Mesenteric fat pad (tissue), 1 donor: ENCODE measurements at places on chromosomes 7 and 10.
A peak's percentile ranks its signal among the peaks of the same experiment; 100 is the strongest.

DNA sequence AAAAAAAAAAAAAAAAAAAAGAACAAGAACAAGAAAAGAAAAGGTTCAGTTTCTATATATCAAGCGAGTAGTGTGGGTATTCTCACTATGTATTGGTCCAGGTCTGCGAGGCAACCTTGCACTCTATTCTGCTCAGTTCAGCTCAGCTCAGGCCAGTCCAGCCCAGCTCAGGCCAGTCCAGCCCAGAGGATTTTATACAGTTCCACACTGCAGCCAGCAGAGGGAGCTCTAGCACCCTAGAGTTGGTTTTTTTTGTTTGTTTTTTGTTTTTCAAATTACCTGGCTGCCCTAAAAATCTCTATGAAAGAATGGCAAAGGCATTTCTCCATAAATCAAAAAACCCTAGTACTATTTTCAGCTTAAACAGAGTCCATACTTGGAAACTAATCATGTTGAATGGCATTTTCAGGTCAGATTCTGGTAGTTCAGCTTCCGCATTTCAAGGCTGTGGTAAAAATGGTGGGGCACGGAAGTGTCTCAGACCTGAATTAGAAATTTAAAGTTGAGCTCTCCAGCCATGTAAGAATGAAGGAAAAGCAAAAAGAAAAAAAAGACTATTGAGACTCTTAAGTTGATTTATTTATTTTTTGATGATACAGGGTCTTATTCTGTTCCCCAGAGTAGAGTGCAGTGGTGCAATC, 55.2 kb upstream of the GSDME start:
- DNase-seq: no peak

GRCh38 chr10:78298835-78299234, 265.2 kb downstream of the RPS24 start:
- peak; percentile 68 for DNase-seq

GRCh38 chr7:140176122-140176701, 571 bp downstream of the KDM7A start:
- no peak for DNase-seq

- peak; percentile 37 for DNase-seq
Observed at GRCh38 chr10:5963071-5963470, 14.3 kb downstream of the IL15RA start.

DNA sequence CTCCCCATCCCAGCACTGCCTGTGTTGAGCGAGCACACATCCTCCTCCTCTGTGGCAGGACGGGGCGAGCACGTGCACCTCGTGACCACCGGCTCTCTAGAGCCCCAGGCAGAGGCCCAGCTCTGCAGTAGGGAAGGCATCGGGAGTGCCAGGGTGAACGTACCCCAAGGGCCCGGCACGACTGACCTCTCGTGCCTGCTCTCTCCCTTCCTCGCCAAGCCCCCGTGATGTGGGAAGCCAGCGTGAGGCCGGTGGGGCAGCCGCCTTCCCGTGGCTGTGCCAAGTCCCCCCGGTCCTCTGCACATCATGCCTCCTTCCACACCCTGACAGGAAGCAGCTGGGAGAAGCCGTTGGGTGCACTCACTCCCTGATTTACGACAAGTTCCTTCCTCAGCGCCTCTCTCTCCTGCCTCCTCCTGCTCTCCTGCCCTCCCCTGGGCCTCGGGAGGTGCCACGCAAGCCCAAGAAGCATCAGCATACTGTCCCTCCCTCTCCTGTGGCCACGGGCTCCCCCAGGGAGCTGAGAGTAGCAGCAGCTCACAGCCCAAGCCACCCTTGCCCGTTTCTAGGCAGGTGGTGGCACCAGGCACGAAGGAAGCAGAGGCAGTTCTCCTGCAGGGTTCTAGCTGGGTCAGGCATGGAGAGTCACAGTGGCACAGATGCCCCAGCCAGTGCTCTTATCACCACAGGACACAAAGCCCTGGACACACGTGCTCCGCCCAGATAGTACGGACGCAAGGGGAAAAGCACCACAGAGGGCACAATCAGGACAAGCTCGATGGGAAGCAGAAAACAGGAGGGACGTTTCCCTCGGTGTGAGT, 47.0 kb downstream of the AMZ1 start:
- DNase-seq: peak; percentile 89

- no peak for DNase-seq
Observed at GRCh38 chr10:102935939-102936605, 18.0 kb downstream of the CNNM2 start.

DNA sequence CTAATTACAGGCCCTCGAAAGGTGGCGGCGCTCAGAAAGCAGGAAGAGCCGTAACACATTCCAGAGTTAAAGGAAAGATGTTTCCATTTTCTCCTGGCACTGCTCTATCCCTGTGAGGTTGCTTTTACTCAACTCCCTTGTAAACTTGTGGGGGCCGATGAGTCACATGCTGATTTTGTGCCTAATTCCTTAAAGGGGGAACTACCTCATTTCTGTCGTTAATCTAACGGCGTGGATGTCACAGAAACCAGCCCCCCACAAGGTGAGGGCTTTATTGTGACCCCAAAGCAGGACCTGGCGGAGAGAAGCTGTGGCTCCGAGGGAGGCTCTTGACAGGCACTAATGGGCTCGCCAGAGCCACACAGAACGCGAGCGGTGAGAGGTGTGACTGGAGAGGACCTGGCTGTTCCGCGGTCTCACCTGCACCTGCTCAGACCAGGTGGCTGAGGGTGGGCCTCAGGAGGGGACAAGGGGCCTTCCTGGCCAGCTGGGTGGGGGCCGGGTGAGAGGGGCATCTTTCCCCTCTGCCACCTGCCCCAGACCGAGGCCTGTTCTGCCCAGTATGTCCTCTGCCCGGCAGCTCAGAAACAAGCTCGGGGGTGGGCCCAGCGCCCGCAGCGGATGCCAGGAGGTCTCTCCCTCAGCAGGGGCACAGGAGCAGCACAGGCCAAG, 50.9 kb downstream of the CALML3 start:
- DNase-seq: peak; percentile 87

GRCh38 chr7:120724448-120724847, 133.5 kb downstream of the TSPAN12 start:
- DNase-seq: no peak

- DNase-seq: no peak
Observed at GRCh38 chr7:113281223-113281622, 162.9 kb upstream of the SMIM30 start.

DNA sequence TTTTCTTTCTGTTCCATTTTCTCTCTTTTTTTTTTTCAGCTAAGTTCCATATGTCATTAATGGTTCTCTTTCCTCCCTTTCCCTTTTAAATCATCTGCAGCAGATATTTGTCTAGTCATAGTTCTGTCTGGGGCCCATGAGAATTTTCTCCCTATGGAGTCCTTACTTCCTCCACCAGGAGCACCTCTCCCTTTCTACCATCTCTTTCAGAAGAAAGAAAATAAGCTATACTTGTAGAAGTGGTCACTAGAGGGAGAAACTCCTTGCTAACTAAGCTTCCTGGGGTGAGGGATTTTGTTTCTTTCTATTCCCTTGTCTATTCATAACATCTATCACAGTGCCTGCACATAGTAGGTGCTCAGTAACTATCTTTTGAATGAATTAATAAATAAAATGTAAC, 230.2 kb upstream of the HPS1 start:
- no peak for DNase-seq

DNA sequence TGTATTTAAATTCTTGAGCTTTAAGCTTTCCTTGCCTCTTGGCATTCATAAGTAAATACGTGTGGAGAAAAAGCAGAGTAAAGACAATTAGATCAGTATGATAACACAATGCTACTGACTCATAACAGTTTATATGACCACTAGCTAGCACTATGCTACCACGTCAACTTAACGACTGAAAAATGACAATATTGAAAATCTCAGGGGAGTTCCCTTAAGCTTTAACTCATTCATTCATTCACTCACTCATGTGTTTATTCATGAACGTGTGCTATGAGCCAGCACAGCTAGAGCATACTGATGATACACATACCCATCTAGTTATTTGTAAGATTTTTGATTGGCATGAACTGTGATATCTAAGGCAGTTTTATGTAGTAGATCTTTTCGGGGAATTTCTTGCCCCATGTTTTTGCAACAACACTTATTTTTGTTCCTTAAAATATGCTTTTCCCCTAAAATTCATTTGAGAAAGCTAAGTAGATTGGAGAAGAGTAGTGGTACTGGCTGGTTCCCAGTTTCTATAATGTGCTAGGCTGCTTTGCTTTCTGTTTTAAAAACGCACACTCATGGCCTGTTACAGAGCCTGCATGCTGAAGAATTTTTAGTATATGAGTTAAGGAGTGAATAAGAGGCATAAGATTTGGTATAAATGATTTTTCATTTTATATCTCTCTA, 57.4 kb upstream of the ACBD5 start:
- no peak for DNase-seq

DNA sequence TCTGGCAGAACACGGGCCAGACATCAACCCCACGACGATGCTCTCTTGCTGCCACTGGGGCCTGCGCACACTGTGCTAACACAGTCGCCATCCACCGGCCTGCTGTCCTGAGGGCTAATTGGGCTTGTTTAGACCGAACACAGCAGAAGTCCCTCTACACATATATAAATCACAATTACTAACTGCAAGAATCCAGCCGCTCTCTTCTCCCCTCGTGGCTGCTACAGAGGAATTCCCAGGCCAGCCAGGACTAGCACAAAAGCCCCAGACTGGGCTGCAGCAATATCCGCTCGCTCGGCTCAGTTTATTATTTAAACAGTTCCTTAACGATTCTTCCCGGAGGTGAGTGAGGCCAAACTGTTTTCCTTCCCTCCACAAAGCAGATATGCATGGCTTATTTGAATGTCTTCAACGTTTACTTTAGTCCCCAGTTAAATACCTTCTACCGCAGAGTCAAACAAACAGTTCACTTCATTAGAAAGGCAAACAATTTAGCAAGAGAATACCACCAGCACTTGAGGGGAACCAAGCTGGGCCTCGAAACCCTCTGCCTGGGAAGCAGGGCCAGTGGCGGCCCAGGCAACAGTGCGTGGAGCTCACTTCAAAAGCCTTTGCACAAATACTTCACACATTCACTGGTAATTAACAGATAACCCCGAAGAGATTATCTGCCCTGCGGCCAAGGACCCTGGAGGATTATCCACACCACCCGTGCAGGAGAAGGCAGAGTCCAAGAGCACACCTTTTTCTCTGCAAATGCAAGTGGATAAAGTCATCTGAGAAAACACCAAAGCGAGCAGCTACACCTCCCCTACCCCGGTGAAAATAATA, 145.3 kb downstream of the GLI3 start:
- no peak for DNase-seq

- DNase-seq: peak; percentile 18
Observed at GRCh38 chr7:2947058-2947780, 96.4 kb downstream of the CARD11 start.

GRCh38 chr10:10644008-10644646, 373.5 kb upstream of the CELF2 start:
- no peak for DNase-seq

- DNase-seq: peak; percentile 94
Observed at GRCh38 chr7:100604028-100604975, 2.1 kb downstream of the PCOLCE start.

DNA sequence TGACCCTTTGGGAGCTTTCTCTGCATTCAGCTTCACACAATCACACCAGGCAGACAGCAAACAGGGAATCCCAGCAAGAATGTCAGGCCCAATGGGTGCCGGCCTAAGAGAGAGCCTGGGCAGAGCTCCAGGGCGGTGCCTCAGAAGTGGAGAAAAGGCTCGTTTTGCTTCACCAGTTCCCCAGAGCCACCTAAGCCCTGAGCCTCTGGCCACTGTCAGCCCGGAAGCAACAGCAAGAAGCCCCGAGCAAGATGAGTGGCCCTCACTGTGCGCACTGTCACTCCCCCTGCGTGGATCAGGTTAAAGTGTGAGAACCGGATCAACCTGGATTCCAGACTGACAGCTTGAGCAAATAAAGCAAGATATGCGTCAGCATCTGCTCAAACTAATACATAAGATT, 14.7 kb downstream of the CNPY1 start:
- peak; percentile 35 for DNase-seq

DNA sequence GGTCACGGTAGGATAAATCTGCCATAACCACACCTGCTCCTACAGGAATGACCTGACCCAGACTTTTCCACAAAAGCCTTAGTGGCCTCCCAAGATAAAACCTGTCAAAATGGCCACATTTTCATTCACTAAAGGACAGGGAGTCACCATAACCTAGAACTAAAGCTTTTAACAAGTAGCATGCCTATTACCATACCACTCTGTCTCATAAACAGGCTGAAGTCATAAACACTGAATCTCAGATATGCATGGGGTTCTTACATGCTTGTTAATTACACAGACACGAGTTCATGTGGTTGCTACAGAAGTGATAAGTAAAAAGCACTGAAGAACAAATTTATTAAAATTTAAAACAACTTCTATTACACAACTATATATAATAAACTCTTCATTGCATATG, 56.0 kb downstream of the HIPK2 start:
- DNase-seq: no peak

- DNase-seq: no peak
Observed at GRCh38 chr7:46909601-46910051, 672.3 kb downstream of the TNS3 start.

DNA sequence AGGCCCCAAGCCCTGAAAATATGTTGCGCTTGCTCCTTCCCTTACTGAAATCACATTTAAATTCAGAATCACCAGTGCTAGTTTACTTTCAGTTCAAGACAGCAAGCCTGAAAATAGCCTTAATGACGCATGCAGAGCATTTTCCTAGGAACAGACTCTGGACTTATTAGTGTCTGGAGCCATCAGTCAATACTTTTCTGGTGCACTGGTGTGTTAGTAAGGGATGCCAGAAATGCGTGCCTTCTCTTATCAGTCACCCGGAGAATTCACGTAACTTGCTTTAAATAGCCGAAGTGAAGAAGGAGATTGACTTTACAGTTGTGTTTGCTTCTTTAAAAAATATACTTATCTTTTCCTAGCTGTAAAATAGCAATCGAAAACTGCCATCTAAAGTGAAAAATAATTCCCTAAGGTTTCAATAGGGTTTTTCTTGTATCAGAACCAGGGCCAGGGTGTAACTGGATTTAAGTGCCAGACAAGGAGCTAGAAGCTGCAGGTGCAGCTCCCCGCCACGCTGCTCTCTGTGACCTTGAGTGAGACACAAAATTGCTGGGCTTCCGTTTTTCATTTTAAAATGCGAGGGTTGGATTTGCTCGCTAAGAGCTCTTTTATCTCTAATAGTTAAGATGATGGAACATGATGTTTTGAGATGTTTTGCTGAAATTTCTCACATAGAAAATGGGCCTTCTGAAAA, 177.8 kb downstream of the NSUN6 start:
- no peak for DNase-seq

DNA sequence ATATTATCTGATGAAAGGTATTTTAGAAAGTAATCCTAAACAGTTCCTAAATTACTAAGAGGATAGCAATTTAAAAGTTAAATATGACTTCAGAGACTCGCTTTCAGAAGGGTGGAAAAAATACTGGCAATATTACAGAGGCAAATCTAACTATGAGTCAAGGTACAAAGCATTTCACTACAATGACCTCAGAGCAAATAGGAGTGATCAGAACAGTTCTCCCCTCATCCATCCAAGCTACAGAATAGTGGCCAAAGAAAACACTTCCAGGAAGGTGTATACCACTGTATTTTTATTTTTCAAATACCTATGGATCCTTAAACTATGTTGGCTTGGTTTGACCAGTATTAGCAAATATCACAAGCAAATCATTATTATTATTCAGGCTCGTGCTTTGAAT, 112.8 kb upstream of the ODAD2 start:
- no peak for DNase-seq
